ENCODE measurements at places on chromosomes 3 and 15.

DNA sequence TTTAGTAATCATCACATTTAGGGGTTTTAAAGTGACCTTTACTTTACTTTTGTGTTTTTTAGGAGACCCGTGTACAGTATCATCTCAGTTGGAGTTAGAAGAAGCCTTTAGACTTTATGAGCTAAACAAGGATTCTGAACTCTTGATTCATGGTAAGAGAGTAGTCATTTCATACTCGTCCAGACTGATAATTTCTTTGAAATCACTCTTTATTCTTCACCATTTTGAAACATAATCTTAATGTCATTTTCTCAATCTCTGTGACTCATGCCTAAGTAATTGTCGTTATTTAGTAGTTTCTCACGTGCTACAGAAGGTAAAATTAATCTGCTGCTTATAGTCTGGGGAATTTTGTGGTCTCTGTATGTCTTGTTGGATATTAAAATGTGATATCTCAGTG lies 37.7 kb downstream of the PRKCI start:
- no peak for DNase-seq

GRCh38 chr3:128385080-128385832 lies 81.4 kb downstream of the DNAJB8 start:
- no peak for DNase-seq

GRCh38 chr15:99554880-99555488 lies 10.8 kb upstream of the MEF2A start:
- no peak for DNase-seq

- DNase-seq = no peak
Measured at GRCh38 chr3:192620275-192620674, 107.1 kb downstream of the FGF12 start.

DNA sequence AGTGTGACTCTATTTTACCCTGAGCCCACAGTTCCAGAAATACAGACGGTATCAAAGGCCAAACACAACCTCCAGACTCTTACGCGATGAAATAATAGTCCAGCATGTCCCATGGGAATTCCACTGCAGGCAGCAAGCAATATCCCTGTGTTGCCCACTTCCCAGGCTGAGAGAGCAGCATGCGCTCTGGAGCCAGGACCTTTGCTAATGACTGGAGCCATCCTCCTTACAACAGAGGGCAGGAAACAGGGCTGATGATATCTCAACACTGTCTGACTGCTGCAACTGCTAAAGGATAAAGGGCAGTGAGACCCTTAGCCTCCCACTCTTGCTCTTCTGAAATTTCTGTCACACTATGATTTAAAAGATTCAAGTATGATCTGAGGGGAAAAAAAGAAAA lies 34.8 kb downstream of the MCF2L2 start:
- DNase-seq = no peak

DNA sequence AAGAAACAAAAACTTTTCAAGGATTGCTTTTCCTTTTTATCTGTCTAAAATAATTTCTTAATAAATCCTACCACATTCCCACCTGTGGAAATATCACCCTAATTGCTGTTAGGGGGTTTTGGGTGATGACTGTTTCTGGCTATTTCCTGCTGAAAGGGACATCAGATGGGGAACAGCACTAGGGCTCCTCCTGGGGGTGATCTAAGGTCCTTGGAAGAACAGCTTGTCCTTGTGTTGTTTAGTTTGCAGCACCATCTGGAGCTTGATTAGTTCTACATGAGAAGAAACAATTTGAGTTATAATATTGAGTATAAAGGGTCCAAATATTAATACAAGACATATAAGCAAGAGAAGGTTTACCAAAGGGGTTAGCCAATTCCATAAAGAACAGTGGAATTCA lies 18.7 kb downstream of the OR5H15 start:
- DNase-seq = peak; percentile 8

DNA sequence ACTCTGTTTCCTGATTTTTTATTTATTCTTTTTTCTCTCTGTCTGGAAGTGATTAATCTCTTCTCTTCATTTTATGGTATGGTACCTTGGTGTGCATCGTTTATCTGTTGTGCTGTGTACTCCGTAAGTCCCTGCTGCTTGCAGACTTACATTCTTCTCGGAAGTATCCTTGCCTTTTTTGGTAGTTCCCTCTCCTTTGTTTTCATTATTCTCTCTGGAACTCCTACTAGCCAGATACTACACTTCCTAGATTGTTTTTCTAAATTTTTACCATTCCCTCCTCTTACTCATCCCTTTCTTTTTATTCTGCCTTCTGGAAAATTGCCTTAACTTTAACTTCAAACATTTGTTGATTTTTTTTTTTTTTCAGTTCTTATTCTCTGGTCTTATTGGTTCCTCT lies 27.2 kb downstream of the PIK3CA start:
- no peak for DNase-seq

DNA sequence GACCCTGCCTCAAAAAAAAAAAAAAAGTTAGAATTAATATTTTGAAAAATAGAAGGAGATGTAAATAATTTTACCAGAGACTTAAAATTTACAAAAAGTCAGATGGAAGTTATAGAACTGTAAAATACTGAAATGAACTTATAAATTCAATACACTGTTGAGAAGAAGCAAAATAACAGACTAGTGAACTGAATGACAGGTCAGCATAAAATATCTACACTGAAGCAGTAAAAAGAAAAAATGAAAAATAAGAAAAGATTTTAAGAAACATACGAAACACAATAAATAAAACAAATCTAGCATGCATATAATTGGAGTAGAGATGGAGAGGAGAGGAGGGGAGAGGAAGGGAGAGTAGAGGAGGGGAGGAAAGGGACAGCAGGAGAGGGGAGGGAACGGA lies 33.3 kb upstream of the TP63 start:
- no peak for DNase-seq

All from erythroblast (primary cell).